Stimulated activated CD8-positive, alpha-beta memory T cell treated with anti-CD3 and anti-CD28 coated beads, Interleukin-4, amount 100 ng/mL, for 1 hour (primary cell): ENCODE measurements at places on chromosomes 7 and 10.

DNA sequence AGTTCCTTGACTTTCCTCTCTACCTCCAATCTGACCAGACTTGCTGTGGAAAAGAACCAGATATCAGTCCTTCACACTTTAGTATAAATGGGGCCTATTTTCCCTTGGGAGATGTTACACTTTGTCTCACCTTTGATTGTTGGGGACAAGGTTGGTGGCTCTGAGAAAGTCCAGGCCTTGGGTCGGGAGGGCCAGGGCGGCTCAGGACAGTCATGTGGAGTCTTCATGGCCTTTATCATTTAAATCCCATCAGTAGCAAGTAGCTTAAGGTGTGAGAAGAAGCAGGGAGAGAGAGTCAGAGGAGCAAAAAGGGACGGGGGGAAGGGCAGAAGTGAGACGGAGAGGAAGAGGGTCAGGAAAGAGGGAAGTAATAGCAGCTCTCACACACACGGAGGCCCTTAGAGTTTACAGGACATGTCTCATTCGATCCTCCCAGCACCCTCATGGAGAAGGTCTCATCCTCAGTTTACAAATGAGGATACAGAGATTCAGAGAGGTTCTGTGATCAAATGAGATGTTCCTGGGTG lies 40.5 kb downstream of the TBATA start:
- no peak for DNase-seq

GRCh38 chr7:90173127-90173844 lies 19.0 kb downstream of the STEAP1 start:
- no peak for DNase-seq

- no peak for DNase-seq
Observed at GRCh38 chr10:55330486-55330885, 529.5 kb upstream of the PCDH15 start.

- DNase-seq, result no peak
Observed at GRCh38 chr7:140317597-140317996, 80.7 kb downstream of the SLC37A3 start.

DNA sequence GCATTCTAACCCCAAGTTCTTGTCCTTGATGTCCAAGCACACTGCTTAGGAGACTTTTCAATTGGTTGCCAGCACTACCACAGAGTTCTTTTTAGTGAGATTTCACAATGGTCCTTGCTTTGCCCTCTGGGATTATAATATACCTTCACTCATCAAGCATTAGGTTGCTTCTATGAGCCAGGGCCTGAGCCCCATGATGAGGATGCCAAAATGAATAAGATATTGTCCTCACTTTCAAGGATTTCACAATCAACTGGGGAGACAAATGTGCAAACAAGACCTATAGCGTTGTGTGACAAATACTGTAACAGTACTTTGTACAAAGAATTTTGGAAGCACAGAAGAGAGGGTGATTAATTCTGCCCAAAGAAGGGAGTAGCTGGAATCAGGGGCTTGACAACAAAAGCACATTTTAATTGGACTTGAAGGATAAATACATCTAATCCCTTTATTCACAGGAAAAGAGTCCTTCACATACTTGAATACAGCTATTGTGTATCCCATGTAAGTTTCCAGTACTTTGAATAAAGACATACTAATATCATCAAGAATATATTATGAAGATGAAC lies 263.6 kb upstream of the LRRN3 start:
- no peak for DNase-seq

GRCh38 chr10:124693801-124694416 lies 50.3 kb downstream of the FAM53B start:
- DNase-seq, result no peak

GRCh38 chr10:80500572-80501380 lies 36.9 kb upstream of the SH2D4B start:
- no peak for DNase-seq

- no peak for DNase-seq
Observed at GRCh38 chr7:146831875-146832274, 715.3 kb downstream of the CNTNAP2 start.

GRCh38 chr10:44982496-44982895 lies 3.9 kb upstream of the DEPP1 start:
- DNase-seq, result no peak

GRCh38 chr7:90251304-90251635 lies 6.3 kb downstream of the CFAP69 start:
- DNase-seq, result no peak

DNA sequence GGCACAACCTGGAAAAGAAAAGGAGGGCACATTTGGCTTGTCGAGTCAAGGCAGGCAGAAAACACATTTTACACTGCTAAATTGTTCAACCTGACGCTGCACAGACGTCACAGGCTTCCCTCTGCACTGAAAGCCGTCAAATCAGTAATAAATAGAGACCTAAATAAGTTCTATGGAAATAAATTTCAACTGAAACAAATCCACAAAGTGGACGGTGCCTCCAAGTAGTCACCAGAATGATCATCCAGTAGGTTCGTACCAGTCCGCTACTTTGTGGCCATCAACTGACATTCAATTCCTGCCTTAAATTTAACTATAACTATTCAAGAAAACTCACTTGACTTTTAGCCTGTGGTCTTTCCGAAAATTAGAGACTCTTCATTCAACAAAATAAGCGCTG lies 49.0 kb downstream of the NPVF start:
- no peak for DNase-seq

- no peak for DNase-seq
Observed at GRCh38 chr10:43194266-43194665, 56.0 kb downstream of the CSGALNACT2 start.

- DNase-seq, result no peak
Observed at GRCh38 chr7:125492521-125492920, 562.9 kb upstream of the POT1 start.

DNA sequence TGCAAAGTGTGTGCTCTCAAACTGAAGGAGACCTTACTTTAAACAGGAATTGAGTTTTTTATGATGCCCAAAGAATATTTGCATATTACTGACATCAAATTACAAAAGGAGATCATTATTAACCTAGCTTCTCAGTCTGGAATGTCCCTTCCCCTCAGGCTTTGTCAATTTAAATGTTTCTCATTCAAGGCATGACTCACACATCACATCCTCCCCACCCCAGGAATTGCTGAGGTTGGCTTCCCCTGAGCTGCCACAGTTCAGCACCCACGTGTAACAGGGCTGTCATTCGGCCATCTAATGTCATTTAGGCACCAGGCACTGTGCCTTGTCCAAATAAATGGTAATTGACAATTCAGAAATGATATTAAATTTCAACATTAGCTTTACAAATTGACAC lies 305.9 kb upstream of the MGMT start:
- DNase-seq, result no peak

DNA sequence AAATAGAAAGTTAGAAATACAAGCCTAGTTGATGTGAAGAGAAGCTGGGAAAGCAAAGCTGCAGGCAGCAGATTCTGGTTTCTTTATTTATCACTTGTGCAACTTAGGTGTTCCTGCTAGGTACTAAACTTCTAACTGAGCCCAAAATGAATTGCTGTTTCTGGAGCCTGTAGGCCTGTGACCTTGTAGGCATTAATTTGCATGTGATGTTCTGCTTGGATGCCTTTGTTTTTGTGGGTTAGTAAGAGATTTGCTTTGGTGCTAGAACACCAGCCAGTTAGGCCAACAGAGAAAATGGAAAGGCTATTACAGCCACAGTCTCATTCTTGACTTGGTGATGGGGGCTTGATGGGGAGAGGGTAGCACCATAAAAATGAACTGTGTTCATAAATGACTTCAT lies 370.7 kb downstream of the PPP1R3A start:
- no peak for DNase-seq

GRCh38 chr10:125344573-125345171 lies 184.3 kb upstream of the CTBP2 start:
- DNase-seq, result no peak

- no peak for DNase-seq
Observed at GRCh38 chr7:1046722-1047679, 2.7 kb downstream of the GPR146 start.

DNA sequence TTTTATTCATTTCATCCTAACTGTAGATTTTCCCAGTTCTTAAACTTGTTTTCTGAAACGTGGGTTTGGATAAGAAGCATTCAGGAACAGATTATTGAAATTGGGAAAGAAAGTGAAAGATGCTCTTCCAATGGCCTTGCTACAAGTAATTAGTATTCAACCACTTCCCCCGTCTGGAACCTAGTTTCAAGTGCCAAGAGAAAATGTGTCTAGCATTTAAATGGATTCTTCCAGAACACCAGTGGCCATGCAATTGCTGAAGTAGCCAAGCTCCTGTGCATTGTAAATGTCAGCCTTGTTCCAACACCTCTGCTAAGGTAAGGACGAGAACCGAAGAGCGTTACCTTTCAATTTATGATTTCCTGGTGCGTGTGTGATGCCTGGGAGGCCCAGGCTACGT lies 68.2 kb downstream of the PFKFB3 start:
- DNase-seq, result no peak

- DNase-seq, result no peak
Observed at GRCh38 chr7:153408360-153409335, 643.5 kb upstream of the DPP6 start.

GRCh38 chr10:108064746-108065260 lies 900.3 kb upstream of the SORCS1 start:
- DNase-seq, result no peak

DNA sequence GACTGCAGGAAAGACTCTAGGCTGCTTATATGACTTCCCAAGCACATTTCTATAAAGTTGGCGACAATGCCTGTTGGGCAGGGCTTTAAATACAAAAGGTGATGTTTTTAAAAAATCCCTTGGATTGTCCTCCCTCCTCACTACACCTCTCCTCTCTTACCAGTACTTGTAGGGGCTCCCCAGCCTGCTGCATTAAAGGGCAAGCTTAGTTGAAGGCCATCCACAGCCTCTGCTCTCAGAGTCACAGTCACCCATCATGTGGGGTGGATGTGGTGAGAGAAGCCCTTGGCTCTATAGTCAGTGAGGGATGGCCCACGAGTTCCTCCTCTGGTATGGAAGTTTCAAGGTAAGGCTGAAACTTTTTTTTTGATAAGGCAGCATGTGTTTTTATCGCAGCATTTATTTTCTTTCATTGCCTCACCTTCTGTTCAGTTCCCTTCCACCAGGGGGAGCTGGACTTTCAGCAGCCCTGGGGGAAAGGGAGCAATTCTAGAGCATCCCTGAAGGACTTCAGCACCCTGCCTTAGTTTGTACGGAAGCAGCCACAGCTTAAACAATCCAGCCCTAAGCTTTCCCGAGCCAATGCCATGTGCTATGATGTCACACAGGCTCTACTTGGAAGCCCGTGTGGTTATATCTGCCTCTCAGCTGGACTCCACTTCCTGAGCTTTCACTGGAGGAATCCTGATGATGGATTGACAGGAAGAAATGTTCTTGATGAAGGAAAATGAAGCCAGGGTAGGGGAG lies 131.9 kb downstream of the CALCR start:
- DNase-seq, result no peak

DNA sequence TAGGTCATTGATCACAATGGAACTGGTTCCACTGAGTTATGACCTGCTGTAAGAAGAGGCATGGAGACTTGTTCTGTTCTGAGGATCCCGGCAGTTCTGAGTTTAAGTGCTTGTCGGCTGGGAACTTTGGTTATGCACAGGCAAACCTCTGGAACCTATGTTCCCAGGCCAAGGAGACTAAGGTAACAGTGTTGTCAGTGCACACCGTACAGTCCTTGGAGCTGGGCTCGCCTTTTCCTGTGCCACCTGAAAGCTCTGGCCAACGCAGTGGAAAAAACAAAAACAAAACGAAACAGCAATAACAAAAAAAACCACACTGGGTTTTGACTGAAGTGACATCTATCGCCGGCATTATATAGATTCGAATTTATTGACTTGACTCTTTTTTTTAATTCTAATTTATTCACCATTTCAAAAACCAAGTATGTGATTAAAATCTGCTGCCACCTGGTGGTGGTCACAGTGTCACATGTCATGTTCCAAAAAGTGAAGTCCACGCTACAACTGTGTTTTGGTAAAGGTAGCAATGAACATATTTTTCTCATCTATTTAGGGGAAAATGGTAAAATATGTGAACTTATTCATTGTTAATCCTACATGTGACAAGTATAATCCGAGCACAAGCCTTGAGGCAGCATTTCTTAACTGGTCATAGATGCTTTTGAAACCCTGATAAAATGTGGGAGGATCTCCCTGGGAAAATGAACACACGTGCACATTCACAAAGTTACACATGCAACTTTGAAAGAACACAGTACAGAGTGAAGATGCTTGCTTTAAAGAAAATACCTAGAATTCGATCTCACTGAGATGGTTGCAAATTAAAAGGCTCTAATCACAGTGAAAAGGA lies 113.8 kb upstream of the PPP2R2D start:
- no peak for DNase-seq

DNA sequence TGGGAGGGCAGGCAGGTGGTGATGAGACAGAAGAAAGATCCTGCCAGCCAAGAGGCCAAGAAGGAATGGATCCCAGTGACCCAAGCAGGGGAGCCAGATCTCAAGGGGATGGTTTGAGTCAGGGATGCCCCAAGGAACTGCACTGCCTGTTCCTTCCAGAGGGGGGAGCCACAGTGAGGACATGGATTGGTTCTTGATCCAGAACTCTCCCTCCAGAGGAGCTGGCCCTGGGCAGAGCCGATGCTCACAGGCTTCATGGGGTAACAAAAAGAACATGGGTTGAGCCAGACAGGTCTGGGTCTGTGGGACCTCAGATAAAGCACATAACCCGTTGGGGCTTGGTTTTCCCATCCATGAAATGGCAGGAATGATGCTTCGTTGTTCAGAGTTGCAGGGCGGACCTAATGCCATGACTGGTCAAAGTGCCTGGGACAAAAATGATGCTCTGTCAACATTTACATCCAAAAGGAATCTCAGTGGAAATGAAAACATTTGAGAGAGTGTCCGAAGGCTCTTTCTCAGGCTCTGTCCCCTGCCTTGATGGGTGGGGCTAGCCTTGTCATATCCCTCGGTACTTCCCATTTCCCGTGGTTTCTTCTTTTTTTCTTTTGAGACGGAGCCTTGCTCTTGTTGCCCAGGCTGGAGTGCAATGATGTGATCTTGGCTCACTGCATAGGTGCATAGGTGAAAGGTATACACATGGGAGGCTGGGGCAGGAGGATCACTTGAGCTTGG lies 4.7 kb upstream of the DENND2A start:
- no peak for DNase-seq

- no peak for DNase-seq
Observed at GRCh38 chr10:123134343-123134914, 1.3 kb upstream of the HMX3 start.

DNA sequence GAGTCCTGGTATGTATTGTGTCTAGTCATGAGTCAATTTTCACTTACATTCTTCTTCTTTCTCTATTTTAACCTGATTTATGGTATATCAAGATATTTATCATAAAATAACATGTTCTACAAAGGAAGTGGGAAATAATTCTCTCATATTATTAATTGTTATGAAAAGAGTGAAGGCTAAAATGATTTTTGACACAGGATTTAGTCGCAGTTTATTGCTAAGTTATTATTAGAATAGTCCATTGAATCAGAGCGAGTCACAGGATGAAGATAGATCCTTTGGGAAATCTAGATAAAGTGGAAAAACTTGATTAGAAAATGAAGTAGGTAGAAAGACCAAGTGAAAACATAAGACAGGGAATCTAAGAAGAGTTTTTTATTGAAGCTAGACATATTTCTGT lies 184.3 kb upstream of the DGKB start:
- DNase-seq, result no peak

GRCh38 chr7:94420328-94420727 lies 25.6 kb downstream of the COL1A2 start:
- no peak for DNase-seq
